ENCODE measurements at places on chromosomes 7 and 10.

- no peak for DNase-seq
Observed at GRCh38 chr10:132849546-132850031, 63.6 kb upstream of the NKX6-2 start.

GRCh38 chr7:134684165-134684564 lies 37.5 kb downstream of the BPGM start:
- no peak for DNase-seq

DNA sequence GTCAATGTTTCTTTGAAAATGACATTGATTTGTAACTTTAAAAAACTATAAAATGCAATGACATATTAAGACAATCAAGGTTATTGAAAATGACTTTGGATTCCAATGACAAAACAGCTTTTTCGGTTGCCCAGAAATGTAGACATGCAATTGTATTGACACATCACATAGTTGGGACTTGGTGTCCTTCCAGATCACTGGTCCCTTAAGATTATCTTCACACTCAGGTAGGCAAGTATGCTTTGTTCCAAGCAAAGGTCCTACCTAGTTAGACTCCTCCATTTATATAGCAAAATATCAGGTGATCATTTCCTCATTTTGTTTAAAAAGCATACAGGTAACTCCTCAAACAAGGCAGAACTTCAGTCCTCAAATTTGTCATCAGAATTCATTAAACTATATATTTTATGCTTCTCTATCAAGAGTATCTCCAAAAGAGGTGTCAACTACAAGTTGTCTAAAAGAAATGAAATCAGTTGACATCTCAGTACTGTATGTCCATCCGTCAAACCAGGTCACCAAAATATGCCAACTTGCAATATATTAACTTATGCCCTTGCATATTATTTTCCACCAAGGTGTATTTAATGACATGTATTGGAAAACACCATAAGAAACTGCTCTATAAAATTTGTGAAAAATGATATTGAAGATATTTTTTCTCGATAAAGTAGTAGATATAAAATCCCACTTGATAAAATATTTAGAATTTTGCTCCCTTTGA lies 64.6 kb downstream of the TSPAN12 start:
- no peak for DNase-seq

- no peak for DNase-seq
Observed at GRCh38 chr7:153193144-153193595, 433.6 kb downstream of the ACTR3B start.

- no peak for DNase-seq
Observed at GRCh38 chr10:44723619-44724325, 187.4 kb upstream of the TMEM72 start.

GRCh38 chr10:78756604-78757343 lies 312.0 kb upstream of the ZMIZ1 start:
- no peak for DNase-seq

GRCh38 chr7:150959739-150960734 lies 18.1 kb downstream of the KCNH2 start:
- no peak for DNase-seq

DNA sequence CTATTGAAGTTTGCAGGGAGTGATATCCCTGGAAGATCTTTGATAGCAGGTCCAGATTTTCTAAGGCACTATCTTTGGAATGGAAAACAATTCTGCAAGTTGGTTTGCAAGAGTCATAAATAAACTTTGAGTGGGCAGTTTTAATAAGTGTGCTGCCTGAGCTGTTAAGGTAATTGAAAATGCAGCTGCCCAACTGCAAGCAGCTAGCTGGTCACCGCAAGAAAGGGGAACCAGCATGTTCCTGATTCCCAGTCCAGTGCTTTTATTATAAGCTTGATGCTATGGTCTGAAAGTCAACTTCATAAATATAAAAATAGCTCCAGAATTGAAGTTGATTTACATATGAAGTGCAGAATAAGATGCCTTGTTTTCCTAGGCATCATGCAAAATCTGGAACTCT lies 308.4 kb downstream of the ZNF248 start:
- DNase-seq, result no peak

DNA sequence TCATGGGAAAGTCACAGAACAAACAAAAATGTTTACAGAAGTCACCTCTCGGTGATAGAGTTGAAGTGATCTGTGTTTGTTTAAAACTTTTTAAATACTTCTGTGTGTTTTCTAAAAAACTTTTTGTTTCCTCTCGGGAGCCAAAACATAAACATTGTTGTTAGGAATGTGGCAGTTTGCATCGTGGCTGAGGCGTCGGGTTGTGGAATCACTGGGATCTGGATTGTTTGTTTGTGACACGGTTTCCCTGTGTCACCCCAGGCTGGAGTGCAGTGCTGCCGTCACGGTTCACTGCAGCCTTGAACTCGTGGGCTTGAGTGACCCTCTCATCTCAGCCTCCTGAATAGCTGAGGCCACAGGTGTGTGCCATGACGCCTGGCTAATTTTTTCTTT lies 29.0 kb upstream of the SUN1 start:
- no peak for DNase-seq

GRCh38 chr10:51014680-51015389 lies 59.5 kb upstream of the PRKG1 start:
- DNase-seq, result no peak

DNA sequence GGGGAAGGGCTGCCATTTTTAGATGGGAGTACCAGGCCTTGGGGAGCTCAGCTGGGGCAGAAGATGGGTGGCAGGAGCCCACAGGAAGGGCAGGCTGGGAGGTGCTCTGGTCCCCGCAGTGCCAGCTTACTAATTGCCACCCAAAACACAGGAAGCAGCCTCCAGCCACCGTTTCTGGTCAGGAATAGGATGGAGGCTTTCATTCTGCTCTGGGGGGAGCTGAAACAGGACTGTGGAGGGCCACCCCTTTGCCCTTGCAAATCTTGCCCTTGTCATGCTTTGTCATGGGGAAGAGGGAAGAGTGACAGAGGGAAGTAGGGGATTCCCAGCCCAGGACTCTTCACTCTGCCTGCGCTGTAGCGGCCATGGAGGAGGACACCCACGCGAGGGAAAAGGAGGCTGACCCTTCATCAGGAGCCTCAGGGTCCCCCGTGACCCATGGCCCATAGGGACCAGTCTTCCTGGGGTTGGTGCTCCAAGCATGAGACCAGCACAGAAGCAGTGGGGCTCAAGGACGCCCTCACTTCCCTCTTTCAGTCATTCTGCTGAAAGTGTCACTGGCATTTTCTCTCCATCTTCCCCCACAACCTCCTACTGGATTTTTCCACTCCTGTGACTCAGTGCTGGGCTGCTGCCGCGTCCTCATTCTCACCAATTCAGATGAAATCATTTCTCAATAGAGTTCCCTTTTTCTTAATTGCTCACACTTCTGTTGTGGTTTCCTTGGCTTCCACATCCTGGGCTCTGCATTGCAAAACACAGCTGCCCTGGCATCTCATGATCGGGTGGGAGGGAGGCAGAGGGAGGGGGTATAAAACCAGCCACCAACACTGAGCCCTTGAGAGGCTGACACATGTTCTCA lies 61.9 kb downstream of the MKI67 start:
- no peak for DNase-seq

DNA sequence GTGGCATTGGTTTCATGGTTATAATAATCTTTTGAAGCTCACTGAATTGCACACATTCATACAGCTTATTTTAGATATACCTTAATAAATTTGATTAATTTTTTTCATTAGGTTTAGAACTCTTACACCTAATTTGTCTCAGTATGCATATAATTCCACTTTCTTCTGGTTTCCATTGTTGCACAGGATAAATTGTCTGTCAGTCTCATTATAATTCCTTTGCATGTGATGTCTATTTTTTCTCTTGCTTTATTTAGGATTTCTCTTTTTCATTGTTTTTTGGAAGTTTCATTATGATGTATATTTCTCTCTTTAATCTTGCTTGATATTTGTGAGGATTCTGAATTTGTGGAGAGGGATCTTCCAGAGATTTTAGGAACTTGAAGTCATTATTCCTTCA lies 84.7 kb downstream of the ARL5B start:
- no peak for DNase-seq

GRCh38 chr7:41030673-41031072 lies 672.2 kb downstream of the INHBA start:
- no peak for DNase-seq

GRCh38 chr7:37769291-37769690 lies 79.1 kb upstream of the NME8 start:
- DNase-seq, result no peak

GRCh38 chr7:156445997-156446761 lies 194.4 kb upstream of the RNF32 start:
- no peak for DNase-seq

- no peak for DNase-seq
Observed at GRCh38 chr10:86410542-86411124, 44.0 kb upstream of the GRID1 start.

DNA sequence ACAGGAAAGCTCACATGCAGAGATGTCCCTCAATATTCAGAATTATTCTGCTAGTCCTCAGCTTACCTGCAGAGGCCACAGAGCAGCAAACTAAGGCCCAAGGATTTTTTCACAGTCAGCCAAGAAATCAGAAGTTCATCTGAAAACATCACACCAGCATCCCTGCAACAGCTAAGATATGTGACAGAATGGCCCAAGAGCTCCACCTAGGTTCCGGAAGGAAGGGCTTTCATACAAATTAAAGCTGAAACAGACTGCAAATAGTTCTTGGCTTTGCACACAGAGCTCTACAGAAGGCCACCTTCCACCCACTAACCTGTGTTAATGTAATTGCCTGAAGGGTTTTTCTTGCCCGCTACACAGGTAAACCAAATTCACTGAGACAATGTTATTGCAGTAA lies 438.8 kb upstream of the C7orf33 start:
- no peak for DNase-seq

DNA sequence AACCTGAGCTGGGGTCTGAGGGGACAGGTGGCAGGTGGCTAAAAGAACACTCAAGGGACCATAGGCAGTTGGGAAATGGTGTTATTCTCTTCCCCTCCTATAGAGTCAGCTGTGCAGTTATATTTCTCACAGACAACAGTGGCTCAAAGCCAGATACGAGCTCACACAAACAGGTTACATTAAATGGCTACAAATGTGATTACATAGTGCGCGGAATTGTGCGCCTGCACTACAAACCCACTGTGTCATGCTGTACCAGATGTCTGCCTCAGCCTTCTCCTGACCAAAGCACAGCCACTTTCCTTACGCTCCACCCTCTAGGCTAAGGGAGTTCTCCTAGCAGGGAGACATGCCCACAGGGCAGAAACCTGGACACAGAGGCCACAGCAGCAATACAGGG lies 387.2 kb downstream of the CNTNAP2 start:
- no peak for DNase-seq

DNA sequence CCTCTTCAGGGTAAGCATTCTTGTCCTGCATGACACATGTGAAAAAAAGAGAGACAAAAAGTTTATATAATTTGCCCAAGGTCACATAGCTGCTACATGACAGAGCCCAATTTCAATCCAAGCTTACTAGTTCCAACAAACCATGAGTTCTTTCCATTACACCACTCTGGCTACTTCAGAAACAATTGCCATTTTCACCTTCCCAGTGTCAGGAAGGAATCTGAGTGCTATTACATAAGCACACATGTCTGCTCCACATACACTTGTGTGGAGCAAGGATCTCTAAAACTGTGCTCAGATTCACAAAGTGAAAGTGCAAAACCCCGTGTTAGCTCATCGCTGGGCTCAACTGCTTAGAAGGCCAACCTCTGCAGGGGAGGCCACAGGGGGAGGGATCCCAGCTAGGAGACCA lies 356.2 kb upstream of the NFE2L3 start:
- DNase-seq, result no peak

- no peak for DNase-seq
Observed at GRCh38 chr10:130884456-130884855, 427.1 kb downstream of the TCERG1L start.

DNA sequence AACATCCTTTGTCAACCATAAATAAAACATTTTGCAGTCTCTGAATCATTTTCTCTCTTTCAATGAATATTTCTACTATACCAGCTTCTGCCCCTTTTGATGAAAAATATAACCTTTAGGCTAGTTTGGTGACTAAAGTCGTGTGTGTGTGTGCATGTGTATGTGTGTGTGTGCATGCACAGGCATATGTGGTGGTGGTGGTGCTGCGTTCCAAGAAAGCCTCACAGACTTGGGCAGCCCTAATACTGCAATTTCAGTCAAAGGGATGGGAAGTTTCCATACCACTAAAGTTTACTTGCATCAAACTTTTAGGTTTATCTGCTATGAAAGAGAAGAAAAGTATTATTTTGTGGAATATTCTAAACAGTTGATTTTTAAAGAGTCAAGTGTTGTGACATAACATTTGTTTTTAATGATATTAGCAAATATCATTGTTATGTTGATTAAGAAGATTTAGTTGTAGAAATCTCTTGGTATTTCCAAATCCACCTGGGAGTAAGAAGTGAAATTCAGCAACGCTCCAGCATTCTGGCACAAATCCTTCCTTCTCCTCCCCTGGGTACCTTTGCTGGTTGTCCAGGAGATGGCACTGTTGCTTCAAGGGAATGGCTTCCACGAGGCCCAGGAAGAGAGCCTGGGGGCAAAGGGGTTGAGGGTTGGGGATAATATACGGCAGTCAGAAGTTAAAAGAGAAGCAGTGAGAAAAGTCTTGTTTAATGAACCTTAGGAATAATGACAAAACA lies 41.5 kb downstream of the ASB4 start:
- no peak for DNase-seq

DNA sequence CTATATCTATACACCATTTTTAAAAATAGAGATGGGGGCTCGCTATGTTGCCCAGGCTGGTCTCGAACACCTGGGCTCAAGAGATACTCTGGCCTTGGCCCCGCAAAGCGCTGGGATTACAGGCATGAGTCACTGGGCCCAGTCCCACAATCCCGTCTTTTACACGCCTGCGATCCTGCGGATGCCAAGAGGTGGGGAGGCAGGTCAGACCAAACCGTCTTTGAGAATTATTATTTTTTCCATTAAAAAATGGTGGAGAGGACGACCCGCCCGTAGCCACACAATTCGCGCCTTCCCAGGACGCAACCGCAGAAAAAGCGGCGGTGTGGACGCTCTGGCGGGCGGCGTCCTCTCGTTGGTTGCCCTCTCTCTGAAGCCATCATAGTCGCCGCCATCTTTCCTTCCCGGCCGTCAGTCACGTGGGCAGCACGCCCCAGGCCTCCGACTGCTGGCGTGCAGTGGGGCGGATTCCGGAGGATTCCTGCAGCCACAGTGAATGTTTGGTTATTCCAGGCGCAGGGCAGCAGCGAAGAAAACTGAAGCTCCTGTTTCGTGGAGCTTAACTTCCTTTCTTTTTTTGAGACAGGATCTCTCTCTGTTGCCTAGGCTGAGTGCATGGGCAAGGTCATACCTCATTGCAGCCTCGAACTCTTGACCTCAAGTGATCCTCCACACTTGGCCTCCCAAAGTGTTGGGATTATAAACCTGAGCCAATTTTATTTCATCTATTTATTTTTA lies 9.9 kb upstream of the EPHB4 start:
- DNase-seq, result peak; percentile 47

Data from stimulated activated CD8-positive, alpha-beta memory T cell treated with anti-CD3 and anti-CD28 coated beads, Interleukin-4, amount 100 ng/mL, for 1 hour (primary cell).